Fibroblast of pulmonary artery (primary cell): ENCODE measurements at places on chromosomes 13 and 19.

GRCh38 chr19:366951-367350 lies 22.4 kb upstream of the MIER2 start:
- DNase-seq: no peak

DNA sequence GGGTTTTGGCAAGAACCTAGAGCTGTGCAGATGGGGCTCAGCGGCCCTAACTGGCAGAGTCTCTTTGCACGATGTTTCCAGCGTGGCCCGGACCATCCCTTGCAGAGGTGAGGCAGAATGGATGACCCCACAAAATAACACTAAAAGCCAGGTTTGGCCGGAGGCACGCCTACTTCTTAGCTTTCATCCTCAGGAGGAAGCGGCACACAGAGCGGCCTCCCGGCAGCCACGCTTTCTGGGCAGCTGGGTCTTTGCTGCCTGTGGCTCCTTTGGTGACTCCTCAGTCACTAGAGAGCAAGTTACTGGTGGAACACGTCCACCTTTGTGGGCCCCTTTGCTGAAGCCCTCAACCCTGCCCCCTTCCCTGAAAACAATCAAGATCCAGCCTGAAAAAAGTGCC lies 25.2 kb downstream of the TEX29 start:
- DNase-seq: no peak

DNA sequence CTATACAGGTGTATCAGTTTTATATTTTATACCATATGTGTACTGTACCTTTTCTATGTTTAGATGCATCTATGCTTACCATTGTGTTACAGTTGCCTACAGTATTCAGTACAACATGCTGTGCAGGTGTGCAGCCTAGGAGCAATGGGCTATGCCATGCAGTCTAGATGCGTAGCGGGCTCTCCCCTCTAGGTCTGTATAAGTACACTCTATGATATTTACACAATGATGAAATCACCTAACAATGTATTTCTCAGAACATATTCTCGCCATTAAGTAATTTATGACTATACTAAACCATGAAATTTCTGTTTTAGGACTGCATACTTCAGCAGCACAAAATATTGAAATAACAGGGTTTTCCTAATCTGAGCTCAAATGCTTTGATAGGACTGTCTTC lies 179.6 kb downstream of the RFC3 start:
- DNase-seq: no peak

DNA sequence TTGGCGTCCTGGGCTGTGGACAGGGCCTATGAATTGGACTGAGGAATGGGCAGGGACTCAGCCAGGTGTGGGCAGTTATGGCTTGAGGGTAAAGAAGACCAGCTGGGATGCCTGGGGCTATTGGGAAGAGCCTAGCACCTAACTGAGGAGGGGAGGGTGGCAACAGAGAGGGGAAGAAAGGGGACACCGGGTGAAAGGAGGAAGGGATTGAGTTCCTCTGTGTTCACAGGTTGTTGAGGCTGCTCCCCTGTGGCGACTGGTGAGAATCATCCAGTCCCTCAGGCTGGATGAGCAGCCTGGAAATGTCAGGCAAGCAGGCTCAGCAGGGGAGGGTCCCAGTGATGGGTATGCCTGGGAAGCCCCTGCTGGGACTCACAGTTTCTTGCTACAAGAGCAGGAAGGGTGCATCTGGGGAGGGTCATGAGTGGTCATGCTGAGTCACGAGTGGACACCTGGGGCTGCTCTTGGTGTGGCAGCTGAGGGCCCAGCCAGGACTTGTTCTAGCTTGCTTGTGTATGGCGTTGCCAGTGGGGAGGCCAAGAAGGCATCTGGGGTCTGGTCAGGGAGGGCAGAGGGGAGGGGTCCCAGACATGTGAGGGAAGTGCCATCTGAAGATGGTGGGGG lies 1.4 kb downstream of the ZNF324 start:
- no peak for DNase-seq

GRCh38 chr19:38670921-38671398 lies 23.5 kb downstream of the ACTN4 start:
- no peak for DNase-seq
